ENCODE measurements at places on chromosomes 1 and 21.

DNA sequence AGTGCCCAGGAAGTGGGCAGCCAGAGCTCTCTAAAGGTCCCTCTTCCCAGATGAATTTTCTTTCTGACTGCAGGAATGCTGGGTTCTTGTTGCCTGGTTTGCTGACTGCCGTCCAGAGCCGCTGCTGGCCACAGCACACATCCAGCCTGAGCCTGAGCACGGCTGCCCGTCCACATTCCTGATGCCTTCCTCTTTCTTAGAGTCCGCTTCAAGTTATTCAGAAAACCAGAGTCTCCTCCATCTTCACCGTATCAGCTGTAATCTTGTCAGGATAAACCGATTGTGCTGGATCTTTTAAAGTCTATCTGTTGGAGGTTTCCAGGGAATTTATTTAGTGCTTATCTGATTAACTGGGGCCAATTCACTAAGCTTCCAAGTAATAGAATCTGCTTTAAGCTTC lies 84.8 kb upstream of the BCAR3 start:
- DNase-seq, result no peak

- no peak for DNase-seq
Observed at GRCh38 chr21:28793043-28793442, 199.6 kb downstream of the LTN1 start.

DNA sequence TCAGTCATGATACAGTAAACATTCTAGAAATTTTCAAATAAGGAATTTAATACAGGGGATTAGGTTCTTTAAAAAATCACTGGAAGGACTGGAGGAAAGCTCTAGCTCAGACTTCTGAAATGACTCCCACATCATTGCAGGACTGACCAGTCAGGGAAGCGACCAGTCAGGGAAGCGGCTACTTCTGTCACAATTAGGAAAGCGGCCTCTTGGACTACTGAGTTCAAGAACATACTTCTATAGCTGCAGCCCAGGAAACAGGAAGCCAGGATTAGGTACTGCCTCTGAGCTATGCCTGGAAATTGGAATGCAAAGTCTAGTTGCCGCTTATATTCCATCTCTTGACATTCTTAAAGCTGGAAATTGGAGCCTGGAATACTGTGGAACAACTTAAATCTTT lies 45.5 kb downstream of the USP25 start:
- DNase-seq, result no peak

GRCh38 chr1:13830616-13831280 lies 130.8 kb downstream of the PRDM2 start:
- DNase-seq, result no peak

- DNase-seq, result no peak
Observed at GRCh38 chr1:39163469-39163868, 41.0 kb upstream of the MACF1 start.

- peak; percentile 30 for DNase-seq
Observed at GRCh38 chr1:7810395-7810794, 26.3 kb downstream of the PER3 start.

GRCh38 chr1:66985835-66986234 lies 61.0 kb downstream of the MIER1 start:
- DNase-seq, result no peak

DNA sequence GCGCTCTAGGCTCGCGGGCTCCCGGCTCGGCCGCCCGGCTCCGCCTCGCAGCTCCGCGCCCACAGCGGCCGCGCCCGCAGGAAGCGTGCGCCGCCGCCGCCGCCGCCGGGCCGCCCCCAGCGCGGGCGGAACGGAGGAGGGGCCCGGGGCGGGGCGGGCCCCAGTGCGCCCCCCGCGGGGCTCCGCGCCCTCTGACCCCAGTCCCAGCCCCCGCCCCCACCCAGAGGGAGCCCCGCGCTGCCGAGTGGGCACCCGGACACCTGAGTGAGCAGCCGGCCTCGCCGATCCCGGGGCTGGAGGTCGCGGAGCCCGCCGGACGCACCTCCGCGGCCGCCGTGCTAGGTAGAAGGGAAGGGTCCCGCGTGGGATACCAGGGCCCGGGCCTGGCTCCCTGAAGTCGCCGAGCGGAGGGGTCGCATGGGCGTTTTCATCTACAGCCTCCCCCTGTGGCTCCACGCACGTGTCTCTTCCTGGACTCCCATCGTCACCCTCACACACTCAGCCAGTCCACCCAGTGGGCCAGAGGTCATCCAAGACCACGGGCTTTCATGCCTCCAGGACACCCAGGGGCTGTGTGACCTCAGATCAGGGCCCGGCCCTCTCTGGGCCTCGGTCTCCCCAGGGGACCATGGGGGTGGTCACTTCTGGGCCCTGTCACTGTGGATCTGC lies at the start of gene SDC3:
SDC3 (minus strand) TSS at position 63 of the 669 bp plus-strand sequence. CDS start 172 bp downstream, outside the sequence.
- DNase-seq, result no peak
